CD4-positive, alpha-beta T cell treated with Interleukin-12 subunit alpha and Interleukin-12 subunit beta, for 1 hour (primary cell): ENCODE measurements at places on chromosomes 7 and 10.

- no peak for DNase-seq
Observed at GRCh38 chr10:97724341-97724941, 10.9 kb downstream of the MARVELD1 start.

DNA sequence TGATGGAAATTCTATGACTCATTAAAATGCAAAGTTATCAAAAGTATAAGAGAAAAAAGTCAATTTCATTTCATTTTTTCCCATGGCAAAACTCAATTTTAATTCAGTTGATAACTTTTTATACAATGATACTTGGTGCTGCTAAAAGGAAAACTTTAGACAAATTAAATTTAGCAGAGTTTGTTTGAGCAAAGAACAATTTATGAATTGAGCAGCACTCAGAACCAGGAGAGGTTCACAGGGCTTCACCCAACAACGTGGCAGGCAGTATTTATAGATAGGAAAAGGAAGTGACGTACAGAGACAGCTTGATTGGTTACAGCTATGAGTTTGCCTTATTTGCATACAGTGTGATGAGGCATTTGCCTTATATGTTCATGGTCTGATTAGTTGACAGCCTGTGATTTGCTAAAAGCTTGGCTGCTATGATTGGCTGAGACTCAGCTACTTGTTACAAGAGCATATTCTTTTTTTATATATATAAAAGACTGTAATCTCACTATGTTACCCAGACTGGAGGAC is 157.2 kb upstream of the CELF2 start:
- DNase-seq, result no peak

- DNase-seq, result no peak
Observed at GRCh38 chr7:42910306-42910705, 1.6 kb downstream of the C7orf25 start.

- DNase-seq, result no peak
Observed at GRCh38 chr10:69802424-69803161, 887 bp downstream of the COL13A1 start.

GRCh38 chr7:17593819-17594419 is 295.5 kb downstream of the AHR start:
- DNase-seq, result no peak

DNA sequence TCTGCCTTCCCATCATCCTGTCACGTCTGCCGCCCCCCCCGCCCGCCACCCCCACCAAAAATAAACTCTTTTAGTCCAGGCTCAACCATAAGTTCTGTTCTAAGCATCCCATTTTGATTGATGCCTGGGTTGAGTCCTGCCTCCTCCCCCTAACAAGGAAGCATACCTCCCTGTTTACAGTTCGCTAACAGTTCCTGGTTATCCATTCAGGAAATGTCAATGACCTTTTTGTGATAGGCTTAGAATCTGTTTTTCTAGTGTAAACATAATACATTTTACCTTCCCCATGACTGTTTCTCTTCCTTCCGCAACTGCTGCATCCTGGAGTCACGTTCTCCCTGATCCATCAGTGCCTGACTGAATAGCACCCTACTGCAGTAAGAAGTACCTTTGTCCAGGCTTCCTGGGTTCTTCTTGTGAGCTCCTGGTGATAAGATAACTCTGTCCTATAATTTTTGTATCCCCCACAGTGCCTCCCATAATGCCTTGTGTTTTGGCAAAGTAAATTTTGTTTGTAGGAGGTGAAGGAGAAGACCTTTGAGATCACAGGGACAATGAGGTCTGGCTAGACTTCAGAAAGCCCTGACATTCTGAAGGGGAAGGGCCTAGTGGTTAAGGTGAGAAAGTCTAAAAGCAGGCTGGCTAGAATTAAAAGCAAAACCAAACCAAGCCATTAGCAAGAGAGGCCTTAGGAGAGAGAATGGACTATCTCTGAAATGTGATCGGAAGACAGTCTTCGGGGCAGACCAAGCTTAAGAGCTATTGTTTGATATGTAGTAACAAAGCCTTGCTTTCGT is 7.3 kb downstream of the AGFG2 start:
- DNase-seq, result peak; percentile 68

- peak; percentile 8 for DNase-seq
Observed at GRCh38 chr7:116122972-116123595, 87.3 kb upstream of the TES start.
